ENCODE measurements at places on chromosomes 2 and 18.

GRCh38 chr18:25373432-25374179 is 21.6 kb upstream of the ZNF521 start:
- DNase-seq = no peak

DNA sequence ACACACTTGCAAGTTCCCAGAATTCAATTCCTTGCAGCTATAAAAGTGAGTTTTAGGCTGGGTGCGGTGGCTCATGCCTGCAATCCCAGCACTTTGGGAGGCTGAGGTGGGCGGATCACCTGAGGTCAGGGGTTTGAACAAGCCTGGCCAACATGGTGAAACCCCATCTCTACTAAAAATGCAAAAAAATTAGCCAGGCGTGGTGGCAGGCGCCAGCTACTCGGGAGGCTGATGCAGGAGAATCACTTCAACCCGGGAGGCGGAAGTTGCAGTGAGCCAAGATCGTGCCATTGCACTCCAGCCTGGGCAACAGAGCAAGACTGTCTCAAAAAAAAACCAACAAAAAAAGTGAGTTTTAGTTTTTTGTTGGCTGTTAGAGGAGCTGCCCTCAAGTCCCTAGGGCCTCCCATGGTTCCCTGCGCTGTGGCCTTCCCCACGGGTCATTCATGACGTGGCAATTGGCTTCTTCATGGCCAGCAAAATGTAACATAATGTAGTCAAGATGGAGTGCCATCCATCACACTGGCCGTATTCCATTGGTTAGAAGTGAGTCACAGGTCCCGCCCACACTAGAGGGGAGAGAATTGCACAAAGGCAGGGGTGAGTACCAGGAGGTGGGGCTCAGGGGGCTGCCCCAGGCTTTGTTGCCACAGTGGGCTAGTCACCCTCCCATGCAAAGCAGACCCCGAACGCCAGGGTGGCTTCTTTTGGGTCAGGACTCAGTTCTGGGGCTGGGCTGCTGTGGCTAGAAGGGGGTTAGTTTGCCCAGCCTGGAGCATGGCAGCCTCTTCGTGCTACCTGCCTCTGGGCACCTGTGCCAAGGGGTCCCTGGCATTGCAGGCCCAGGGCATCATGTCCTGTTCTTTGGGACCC is 37.7 kb upstream of the INHBB start:
- DNase-seq = no peak

DNA sequence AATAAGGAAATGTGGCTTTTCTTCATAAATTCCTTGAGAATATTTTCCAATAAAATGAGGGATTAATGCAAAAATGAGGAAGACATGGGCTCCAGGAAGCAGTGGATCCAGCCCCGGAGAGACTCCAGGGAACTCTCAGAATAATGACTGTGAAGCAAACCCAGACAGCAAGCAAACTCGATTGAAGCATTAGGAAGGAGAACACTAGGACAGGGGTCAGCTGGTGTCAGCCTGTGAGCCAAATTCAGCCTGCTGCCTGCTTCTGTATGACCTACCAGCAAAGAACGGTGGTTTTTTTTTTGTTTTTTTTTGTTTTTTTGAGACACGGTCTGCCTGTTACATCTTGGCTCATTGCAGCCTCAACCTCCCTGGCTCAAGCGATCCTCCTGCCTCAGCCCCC is 274.3 kb upstream of the FBXO11 start:
- DNase-seq = no peak

GRCh38 chr2:240387669-240388358 is 47.6 kb upstream of the GPC1 start:
- peak; percentile 86 for DNase-seq

DNA sequence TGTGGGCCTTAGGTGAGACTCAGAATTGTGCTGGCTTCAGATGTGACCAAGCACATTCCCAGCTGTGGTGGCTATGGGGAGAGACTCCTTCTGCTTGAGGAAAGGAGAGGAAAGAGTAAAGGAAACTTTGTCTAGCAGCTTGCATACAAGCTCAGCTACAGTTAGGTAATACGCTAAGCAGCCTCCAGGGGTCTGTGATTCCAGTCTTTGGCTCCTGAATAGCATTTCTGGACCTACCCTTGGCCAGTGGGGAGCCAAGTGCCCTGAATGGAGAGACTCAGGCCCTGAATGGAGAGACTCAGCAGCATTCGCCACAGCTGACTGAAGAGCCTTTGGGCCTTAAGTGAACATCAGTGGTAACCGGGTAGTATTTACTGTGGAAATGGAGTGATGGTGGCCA is 227.4 kb upstream of the CDH7 start:
- no peak for DNase-seq

DNA sequence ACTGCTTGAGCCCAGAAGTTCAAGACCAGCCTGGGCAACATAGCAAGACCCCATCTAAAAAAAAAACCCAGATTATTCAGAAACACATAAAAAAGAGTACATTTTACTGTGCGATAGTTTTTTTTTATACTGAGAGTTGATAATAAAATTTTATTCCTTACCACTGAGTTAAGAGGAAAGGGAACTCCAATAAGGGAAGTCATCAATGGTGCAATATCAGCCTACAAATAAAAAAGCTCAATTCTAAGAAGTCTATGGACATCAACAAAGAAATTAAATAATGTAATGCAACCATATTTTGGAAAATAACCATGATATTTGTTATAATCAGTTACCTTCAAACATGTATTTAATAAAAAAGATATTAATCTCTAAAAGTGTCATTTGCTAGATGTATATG is 46.6 kb downstream of the PIGN start:
- no peak for DNase-seq

GRCh38 chr2:223366566-223366965 is 235.6 kb downstream of the SCG2 start:
- DNase-seq = no peak

GRCh38 chr18:7684357-7684756 is 117.2 kb downstream of the PTPRM start:
- DNase-seq = no peak

DNA sequence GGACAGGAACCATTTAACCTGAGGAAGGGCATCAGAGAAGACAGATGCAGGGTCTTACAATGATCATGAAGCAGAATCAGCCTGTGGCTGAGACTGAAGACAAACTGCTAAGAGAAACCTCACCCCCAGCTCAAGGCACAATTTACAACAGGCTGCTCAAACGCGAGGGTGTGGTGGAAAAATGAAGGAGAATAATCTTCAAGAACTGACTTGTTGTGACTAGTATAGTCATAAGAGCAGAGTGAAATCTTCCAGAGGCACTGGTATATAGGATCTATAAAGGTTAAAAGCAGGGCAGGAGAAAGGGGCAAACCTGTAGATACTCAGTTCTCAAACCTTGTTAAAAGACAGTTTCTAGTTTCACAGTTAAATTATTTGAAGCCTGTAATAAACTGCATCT is 1155.8 kb upstream of the TMEFF2 start:
- DNase-seq = no peak

DNA sequence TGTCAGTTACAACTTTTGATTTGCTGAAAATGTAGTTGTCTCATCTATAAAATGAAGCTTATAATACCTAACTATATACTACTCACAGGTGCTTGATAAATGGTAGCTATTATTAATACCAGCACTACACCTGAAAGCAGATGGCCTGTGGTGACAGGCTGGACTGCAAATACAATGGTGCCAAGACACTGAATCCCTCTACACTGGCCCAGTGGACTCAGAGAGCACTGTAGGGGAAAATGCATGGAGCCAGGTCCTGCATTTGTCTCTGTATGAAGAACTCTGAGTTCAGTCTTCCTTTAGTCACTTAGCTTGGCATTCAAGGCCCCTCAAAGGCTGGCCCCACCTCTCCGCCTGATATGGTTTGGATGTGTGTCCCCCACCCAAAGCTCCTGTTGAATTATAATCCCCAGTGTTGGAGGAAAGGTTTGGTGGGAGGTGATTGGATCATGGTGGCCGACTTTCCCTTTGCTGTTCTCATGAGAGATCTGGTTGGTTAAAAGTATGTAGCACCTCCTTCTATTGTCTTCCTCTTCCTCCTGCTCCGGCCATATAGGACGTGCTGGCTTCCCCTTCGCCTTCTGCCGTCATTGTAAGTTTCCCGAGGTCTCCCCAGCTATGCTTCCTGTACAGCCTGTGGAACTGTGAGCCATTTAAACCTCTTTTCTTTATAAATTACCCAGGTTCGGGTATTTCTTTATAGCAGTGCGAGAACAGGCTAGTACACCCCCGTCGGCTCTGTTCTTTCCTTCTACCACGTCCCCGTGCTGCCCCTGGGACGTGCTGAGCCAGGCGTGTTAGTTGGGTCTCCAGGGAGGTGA is 11.1 kb upstream of the NTSR2 start:
- DNase-seq = peak; percentile 16

DNA sequence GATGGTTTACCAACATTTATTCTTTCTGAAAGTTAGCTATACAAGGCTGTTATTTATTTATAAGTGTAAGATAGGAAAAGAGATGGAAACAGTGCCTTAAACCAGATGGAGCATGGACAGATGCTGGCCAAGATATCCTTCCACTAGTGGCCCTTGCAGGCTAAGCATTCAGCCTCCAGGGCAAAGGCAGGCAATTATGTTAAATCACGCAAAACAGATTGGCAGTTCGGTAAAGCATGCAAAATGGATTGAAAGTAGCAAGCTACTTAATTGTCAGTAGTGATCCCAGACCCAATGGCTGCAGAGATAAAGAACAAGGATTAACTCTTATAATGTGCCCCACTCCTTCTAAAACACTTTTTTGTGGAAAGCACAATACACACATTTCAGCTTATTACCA is 105.4 kb upstream of the MAP4K3 start:
- DNase-seq = no peak

- DNase-seq = no peak
Measured at GRCh38 chr2:129056959-129057317, 738.3 kb upstream of the HS6ST1 start.

GRCh38 chr2:237446338-237446665 is 32.3 kb upstream of the COL6A3 start:
- no peak for DNase-seq

GRCh38 chr18:5417342-5417741 is 121.8 kb upstream of the ZBTB14 start:
- peak; percentile 15 for DNase-seq

- no peak for DNase-seq
Measured at GRCh38 chr2:73408198-73408597, 22.6 kb downstream of the ALMS1 start.

GRCh38 chr2:162379719-162380580 is 36.0 kb downstream of the GCA start:
- DNase-seq = no peak

GRCh38 chr2:240129311-240129710 is 6.8 kb downstream of the COPS9 start:
- DNase-seq = no peak

DNA sequence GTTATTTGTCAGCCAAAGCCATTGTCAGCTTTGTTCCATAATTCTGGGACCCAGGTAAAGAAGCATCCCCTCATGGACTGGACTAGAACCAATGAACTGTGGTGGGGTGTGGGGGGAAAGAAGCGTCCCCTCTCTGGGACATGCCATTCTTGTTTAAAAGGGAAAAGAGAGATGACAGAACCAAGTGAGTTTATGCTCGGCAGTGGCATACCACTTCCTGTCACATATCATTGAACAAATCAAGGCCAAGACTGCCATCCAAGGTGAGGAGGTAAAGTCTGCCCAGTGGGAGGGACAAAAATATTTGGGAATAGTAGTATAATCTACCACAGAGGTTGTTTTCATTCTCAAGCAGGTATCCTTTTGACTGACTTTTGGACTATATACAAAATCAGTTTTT is 4.7 kb upstream of the GLS start:
- DNase-seq = no peak
